NCI-H1105 (cell line): ENCODE measurements at places on chromosomes 3 and 15.

GRCh38 chr3:149479621-149480325 lies 5.3 kb downstream of the TM4SF4 start:
- no peak for DNase-seq

DNA sequence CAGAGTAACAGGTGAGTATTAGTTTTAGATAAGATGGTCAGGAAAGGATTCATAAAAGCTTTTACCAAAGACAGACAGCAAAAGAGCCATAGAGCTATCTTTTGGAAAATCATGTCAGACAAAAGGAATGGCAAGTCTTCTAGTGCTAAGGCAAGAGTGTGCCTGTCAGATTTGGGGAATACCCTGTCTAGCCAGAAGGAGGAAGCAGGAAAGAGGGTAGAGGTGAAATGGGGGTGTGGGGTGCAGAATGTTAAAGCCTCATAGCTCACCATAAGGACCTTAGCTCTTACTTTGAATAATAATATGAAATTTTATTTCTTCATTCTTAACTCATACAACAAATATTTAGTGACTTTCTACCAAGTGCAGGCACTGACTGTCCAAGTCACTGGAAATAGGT lies 512.1 kb upstream of the ROBO2 start:
- no peak for DNase-seq

GRCh38 chr15:63990454-63990853 lies 55.8 kb downstream of the DAPK2 start:
- DNase-seq, result no peak

GRCh38 chr15:26391567-26392194 lies 381.2 kb downstream of the GABRB3 start:
- no peak for DNase-seq

- DNase-seq, result no peak
Observed at GRCh38 chr3:136920904-136921611, 36.7 kb upstream of the IL20RB start.

GRCh38 chr15:93800805-93801204 lies 430.6 kb upstream of the MCTP2 start:
- no peak for DNase-seq

DNA sequence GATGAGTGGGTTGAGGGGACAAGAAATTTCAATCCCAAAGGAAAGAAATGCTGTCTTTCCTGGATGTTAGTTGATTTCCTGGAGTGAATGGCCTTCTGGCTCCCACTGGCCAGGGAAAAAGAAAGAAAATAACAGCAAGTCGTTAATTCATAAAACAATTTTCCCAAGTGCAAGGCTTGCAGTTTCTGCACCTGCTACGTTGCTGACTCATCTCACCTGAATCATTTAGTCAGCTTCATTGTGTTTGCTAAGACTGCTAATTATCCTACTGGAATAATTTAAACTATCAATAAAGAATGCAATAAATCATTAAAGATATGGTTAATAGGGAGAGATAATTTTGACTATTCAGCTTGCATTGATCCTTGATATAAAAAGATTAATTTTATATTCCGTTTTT lies 387.6 kb downstream of the ROBO2 start:
- DNase-seq, result peak; percentile 39

DNA sequence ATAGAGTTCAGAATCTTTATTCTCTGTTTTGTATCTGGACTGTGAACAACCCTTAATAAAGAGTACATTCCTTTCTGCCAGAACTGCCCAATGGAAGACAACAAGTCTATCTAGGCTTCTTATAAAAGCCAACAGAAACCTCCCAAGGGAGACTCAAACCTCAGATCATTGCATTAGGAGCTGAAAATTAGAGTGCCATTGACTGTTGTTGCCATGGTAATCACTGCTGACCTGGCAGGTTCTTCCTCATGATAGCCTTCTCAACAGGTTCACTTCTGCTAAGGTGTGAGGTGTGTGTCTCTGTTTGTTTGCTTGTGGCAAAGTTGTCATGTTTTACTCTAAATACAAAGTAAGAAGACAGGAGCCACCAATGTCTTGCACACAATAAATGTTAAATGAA lies 79.2 kb downstream of the TMEM108 start:
- peak; percentile 69 for DNase-seq

- DNase-seq, result no peak
Observed at GRCh38 chr3:61575893-61576292, 14.5 kb downstream of the PTPRG start.

DNA sequence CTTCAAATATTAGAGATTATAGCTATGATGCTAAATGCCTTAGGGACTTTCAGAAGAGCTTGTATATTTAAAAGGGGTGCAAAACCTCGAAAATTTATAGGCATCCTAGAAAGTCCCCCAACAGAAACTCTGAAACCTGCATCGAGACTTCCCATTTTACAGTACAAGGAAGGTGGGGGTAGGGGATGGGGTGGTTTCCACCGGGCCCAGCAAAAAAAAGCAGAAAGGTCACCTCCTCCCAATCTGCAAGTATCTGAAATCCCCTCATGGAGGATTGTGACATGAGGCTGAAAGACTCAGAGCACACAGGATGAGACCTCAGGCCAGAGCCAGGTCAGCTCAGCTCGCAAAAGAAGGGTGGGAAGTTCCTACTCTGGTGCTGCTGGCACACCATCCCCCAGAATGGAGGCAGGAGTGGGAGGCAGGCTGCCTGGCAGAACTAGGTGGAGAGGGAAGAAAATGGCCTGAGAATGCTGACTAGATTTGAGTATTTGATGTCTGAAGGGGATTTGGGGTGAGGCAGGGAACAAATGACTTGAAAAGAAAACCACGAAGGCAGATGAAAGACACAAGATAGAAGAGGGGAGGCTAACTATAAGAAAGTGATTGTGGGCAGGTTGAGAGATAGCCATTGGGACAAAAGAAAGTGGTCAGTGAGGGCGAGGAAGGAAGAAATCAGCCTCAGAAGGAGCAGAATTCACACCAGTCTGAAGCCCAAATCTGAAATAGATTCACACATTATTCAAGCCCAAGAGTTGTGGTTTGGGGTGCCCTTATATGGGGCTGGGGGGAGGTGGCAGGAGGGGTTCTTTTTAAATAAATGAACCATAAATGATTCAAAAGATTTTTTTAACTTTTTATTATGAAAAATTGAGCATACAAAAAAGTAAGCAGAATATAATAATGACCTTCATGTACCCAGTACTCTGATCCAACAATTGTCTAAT lies 22.5 kb upstream of the TSC22D2 start:
- DNase-seq, result no peak

GRCh38 chr3:49277383-49277775 lies 347 bp upstream of the C3orf62 start:
- no peak for DNase-seq

DNA sequence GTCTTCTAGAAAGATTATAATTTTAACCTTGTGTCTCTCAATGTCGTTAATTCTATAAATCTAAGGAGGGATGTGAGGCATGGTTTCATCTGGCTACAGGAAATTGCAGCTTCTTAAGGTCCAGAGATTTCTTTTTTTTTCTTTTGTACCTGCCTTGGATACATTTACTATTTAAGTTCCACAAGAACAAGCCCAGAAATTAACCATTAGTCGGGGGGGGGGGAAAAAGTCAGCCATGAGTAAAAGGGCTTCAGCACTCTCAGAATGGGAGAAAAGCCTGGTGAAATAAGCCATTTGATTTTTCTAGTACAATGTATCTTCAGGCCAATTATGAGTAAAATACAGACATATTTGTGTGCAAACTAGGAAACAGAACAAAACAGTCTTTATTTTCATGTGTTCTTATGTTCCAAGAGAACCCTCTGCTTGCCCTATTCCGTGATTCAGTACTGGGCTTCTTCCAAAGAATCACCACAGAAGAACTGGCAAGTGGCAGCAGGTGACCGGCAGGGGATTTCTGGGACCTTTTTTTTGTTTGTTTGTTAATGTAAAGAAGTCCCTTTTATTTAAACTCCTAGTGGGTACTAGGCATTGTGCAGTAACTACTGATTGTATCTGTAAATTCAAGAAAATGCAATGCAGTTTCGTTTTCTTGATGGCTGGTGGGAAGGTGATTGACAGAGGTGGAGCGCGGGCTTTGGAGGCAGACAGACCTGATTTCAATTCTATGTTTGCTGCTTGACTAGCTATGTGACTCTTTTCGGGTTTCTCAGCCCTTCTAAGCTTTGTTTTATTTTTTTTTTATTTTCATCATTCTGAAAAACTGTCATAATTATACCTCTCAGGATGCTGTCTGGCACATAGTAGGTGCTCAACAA lies 82.5 kb downstream of the PEX5L start:
- DNase-seq, result no peak

- DNase-seq, result no peak
Observed at GRCh38 chr3:133924041-133924440, 28.4 kb upstream of the RAB6B start.

- DNase-seq, result no peak
Observed at GRCh38 chr15:34914317-34914716, 55.2 kb downstream of the AQR start.

- DNase-seq, result no peak
Observed at GRCh38 chr3:184806567-184807271, 5.2 kb upstream of the VPS8 start.

DNA sequence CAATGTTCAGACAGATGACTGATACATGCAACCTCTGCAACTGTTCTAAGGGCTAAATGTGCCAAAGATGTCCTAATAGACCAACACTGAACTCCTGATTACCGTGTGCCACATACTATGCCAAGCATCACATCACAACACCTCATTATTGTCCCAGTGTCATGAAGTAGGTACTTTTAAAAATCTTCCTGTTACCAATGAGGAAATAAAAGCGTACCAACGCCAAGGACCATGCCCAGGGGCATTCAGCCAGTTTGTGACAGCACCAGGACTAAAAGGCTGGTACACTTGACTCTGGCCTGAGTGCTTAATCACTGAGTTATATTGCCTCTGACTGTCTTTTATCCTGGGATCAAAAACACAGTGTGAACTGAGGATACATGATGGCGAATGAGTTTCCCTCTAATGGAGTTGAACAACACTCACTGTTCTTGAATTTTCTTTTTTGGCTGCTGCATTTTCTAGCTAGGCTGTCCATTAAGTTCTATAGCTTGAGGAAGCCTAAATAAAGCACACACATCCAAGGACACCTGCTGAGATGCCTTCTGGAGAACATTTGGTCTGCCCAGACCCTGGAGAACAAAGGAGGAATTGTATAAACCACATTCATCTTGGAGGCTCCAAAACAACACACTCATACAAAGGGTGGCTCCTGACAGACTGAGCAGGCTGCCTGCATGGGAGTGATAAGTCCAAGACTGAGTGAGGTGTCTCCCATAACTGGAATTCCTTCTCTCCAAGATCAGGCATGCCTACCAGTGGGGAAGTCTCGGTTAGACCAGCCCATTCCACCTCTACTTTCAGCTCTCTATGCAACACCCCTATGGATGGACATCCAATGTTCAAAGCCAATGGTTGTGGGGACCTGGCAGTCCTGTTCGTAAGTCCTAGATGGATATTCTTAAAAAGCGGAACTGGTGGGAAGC lies 126.7 kb upstream of the PRICKLE2 start:
- no peak for DNase-seq

- peak; percentile 92 for DNase-seq
Observed at GRCh38 chr3:187165144-187165543, 25.8 kb upstream of the RPL39L start.

DNA sequence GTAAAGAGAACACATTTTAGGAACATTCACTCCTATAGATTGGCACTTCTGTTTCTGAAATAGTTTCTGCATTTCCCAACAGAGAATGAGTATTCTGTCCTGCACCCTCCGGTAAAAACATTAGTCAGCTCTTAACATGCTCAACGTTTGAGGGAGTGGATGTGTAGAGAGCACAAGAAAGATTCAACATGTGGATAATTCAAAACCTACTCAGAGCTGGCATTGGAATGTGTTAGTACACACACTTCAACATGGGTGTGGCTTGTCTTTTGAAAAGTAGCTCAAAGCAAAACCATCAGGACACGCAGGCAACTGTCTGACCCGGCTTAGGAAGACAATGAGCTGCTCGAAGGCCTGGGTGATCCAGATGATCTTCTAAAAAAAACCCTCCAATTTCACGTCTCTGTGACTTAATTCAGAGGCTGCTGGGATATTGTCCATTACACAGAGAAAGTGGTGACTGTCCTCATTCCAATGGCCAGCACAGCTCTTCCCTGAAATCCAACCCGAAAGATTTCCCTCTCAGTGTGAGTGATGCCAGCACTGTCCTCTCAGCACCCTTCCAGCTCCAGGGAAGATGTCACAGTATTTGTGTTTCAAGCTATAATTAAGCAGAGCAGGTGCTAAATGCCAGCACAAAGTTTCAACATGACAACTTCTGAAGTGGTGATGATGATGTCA lies 18.1 kb downstream of the FBN1 start:
- DNase-seq, result no peak

- DNase-seq, result no peak
Observed at GRCh38 chr3:149481056-149481455, 6.6 kb downstream of the TM4SF4 start.

DNA sequence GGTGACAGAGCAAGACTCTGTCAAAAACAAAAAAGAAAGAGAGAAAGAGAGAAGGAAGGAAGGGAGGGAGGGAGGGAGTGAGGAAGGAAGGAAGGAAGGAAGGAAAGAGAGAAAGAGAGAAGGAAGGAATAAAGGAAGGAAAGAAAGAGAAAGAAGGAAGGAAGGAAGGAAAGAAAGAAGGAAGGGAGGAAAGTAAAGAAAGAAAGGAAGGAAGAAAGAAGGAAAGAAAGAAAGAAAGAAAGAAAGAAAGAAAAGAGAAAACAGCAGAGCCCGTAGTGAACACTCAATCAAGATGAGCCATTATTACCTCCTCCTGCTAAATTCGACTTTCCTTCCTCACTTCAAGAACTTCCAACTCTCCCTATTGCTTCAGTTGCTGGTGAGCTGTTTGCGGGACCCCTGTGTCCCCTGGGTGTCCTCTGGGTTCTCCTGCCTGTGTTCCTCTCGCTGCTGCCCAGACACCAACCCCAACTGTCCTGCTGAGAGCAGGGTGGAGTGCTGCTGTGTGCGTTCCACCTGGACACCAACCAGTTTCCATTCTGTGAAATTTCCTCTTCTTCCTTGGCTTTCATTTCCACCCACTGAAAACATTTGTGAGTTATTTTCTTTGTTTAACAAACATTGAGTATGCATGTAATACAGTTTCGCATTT lies 266.4 kb downstream of the FAM43A start:
- no peak for DNase-seq

DNA sequence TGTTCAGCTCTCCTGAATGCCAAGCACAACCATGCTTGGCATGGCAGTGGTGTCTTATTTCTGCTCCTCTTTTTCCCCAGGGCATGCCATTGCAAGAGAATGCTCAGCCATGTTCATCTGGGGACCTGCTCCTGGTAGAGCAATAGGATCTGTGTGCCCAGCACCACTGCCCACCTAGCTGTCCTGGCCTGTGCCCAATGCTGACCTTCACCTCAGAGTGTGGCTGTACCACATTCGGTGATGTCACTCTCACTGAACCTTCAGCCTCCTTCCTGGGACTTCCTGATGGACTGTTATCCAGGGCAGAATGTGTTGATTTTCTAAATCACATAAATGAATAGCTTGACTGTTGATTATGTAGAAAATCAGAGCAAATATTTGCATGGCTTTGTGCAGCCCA lies 42.0 kb downstream of the AGTR1 start:
- no peak for DNase-seq

DNA sequence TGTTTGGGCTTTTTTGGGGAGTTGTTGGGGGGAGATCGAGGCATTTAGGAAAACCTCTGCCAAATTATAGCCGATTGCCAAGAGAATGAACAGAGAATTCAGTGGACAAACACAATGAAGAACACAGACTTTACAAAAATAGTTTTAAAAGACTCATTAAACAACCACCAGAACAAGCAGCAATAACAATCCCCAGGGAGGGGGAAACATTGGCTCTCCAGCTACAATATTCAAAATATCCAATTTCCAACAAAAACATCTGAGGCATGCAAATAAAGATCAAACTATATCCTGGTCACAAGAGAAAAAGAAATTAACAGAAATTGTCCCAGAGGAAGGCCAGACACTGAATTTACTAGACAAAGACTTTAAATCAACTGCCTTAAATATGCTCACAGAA lies 24.5 kb upstream of the ANKRD28 start:
- DNase-seq, result no peak
